ENCODE measurements at places on chromosomes 6 and 20. TPM values are rescaled to one million over a fixed set of nuclear protein-coding genes. Genes with fewer than 3 reads are reported as not detected.

SAMD10 gene
- polyA plus RNA-seq, result 3.9 TPM

GRCh38 chr20:61640871-61641245, 388.8 kb downstream of the CDH4 start:
- no peaks in the 10 kb centered on the region for H3K27me3 ChIP-seq
- no peak overlapping the region for H3K27ac ChIP-seq
- H3K36me3 ChIP-seq, result no peaks in the 10 kb centered on the region

SAMD3 gene
- 11.8 TPM for polyA plus RNA-seq

DNA sequence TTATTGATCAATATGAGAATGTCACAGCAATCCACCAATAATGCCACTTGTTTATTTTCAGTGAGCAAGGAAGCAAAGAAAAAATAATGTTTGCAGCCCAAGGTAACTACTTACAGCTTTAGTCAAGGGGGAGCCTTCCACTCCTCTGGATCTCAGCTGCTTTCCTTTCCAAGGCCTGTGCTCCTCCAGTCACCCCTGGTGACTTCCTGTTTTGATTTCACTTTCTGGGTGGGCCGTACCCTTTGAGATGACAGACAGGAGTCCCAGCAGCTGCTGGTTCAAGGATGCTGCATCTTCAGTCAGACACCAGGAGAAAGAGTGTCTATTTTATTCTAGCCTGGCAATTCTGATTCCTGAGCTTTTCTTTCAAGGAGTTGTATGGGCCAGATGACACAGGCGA, 5.6 kb upstream of the VNN2 start:
- H3K27ac ChIP-seq, result no peak overlapping the region
- no peaks in the 10 kb centered on the region for H3K36me3 ChIP-seq
- H3K4me3 ChIP-seq, result no peak overlapping the region
- no peak for DNase-seq
- no peaks in the 10 kb centered on the region for H3K4me1 ChIP-seq
- no peaks in the 10 kb centered on the region for H3K27me3 ChIP-seq

DNA sequence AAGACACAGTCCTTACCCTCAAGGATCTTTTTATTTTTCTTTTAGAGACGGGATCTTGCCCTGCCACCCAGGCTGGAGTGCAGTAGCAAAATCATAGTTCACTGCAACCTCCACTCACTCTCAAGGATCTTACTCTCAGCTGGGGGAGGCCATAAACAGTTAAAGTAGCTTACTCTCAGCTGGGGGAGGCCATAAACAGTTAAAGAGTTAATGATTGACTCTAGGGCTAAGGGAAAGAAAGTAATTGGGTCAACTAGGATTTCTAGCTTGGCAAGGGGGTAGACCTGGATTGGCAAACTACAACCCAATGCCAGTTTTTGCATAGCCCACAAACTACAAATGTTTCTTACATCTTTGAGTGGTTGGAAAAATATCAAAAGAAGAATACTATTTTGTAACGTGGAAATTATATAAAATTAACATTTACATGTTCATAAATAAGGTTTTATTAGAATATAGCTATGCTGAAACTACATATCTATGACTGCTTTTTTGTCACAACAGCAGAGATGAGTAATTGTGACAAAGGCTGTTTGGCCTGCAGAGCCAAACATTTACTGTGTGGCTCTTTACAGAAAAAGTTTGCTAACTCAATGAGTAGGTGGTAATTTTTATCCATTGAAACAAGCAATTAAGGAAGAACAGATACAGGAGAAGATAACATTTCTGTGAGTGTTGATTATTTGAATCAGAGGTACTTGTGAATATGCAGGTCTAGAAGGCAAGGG, 46.4 kb downstream of the PTPRA start:
- H3K27ac ChIP-seq, result no peak overlapping the region
- no peaks in the 10 kb centered on the region for H3K36me3 ChIP-seq
- DNase-seq, result no peak

- peak; percentile 55 for DNase-seq
- H3K27me3 ChIP-seq, result no peaks in the 10 kb centered on the region
- H3K4me1 ChIP-seq, result no peaks in the 10 kb centered on the region
- no peak overlapping the region for H3K4me3 ChIP-seq
- no peaks in the 10 kb centered on the region for H3K36me3 ChIP-seq
- no peak overlapping the region for H3K27ac ChIP-seq
These were observed 171.1 kb downstream of the ADAT2 start for GRCh38 chr6:143279385-143279784.

DNA sequence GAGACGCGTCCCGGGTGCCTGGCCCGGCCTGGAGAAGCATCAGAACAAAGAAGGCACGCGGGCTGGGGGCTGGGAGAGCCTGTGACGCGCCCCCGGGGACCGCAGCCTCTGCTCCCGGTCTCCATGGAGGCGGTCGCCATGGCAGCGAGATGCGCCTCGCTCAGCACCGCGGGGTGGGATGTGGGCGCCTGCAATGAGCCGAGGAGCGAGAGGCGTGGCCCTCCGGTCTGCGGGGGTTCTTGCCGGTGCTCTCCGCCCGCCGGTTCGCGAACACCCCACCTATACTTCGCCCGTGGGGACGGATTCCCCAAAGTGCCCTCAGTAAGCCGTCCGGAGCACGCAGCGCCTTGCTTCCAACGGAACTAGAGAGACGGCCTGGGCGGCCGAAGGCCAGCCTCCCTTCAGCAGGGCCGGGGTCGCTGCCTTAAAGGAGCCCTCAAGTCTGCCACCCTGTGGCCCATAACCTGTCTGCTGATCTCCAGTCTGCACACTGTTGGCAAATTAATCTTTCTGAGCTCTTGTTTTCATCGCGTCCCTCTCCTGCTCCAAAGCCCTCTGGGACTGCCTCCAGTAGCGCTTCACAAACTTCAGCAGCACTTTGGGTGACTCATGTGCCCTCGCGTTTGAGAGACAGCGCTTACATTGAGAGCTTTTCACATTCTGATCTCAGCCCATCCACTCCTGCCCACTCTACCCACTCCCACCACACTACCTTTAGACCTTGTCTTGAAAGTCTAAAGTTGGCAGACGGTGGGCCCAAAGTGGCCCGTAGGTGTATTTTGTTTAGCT, 983 bp upstream of the ADISSP start:
- H3K27me3 ChIP-seq, result no peaks in the 10 kb centered on the region
- H3K36me3 ChIP-seq, result no peaks in the 10 kb centered on the region
- DNase-seq, result peak; percentile 84
- peaks cover 8% of the 10 kb centered on the region for H3K4me1 ChIP-seq

DNA sequence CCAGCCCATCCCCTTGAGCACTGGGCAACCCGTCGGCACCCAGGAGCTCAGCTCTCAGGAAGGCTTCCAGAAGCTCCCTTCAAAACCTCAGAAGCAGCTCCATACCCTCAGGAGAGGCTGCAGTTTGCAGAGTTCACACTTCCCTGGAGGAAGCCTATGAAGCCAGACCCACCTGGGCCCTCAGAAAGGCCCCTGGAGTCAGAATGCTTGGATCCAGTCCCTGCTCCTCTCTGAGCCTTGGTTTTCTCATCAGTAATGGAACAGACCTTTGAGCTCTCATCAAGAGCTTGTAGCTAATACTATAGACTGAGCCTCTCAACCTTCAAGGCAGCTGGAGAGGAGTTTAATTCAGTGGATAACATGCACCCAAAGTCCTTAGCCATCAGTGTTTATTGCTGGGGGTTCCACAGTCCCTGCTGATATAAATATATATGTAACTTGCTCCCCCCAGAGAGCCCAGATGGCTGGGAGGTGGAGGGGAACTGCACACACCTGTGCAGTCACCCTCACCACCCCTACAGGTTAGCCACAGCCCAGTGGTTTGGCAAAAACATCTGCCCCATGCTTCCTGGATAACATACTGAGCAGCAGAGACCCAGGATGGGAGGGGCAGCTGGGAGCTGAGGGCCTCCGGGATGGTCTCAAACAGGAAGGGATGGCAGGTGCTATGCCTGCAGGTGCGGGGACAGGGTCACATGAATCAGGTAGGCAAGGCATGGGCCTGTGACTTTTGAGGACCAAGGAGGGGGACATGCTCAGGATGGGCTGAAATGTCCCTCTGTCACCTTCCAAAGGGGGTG, 120.1 kb downstream of the SNX5 start:
- DNase-seq, result no peak
- no peak overlapping the region for H3K27ac ChIP-seq
- H3K27me3 ChIP-seq, result no peaks in the 10 kb centered on the region
- no peaks in the 10 kb centered on the region for H3K36me3 ChIP-seq
- peaks cover 10% of the 10 kb centered on the region for H3K4me1 ChIP-seq

GRCh38 chr6:100456141-100456907, 8.4 kb downstream of the SIM1 start:
- no peaks in the 10 kb centered on the region for H3K4me1 ChIP-seq
- no peak overlapping the region for H3K4me3 ChIP-seq
- no peak for DNase-seq

DNA sequence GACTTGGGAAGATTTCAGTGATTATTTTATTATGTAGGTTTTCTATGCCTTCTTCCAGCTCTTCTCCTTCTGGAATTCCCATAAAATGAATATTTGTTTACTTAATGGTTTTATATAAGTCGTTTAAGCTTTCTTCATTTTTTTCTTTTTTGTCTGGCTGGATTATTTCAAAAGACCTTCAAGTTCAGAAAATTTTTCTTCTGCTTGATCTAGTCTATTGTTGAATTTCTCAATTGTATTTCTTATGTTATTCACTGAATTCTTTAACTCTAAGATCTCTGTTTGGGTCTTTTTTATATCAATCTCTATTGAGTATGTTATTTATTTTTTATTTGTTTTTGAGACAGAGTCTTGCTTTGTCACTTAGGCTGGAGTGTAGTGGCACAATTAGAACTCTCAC, 117.4 kb downstream of the CEP57L1 start:
- no peaks in the 10 kb centered on the region for H3K27me3 ChIP-seq
- H3K4me1 ChIP-seq, result no peaks in the 10 kb centered on the region
- no peak for DNase-seq
- no peaks in the 10 kb centered on the region for H3K36me3 ChIP-seq

- no peaks in the 10 kb centered on the region for H3K27me3 ChIP-seq
- no peak for DNase-seq
These were observed 118.4 kb downstream of the DTNBP1 start for GRCh38 chr6:15544321-15544900.

GGTLC1 gene
- polyA plus RNA-seq, result 20.7 TPM

GRCh38 chr20:17966432-17967310, 1.9 kb downstream of the SNX5 start:
- no peak for DNase-seq
- H3K27ac ChIP-seq, result peak overlapping the region; percentile 96
- no peaks in the 10 kb centered on the region for H3K36me3 ChIP-seq
- H3K4me3 ChIP-seq, result peak overlapping the region; percentile 77
- H3K27me3 ChIP-seq, result no peaks in the 10 kb centered on the region

MDFI gene
- polyA plus RNA-seq, result 12.9 TPM

GRCh38 chr6:152680879-152681517, 16.7 kb upstream of the MYCT1 start:
- no peaks in the 10 kb centered on the region for H3K36me3 ChIP-seq
- no peaks in the 10 kb centered on the region for H3K4me1 ChIP-seq
- H3K4me3 ChIP-seq, result no peak overlapping the region
- H3K27me3 ChIP-seq, result no peaks in the 10 kb centered on the region
- DNase-seq, result no peak

SSR1 gene
- 65.7 TPM for polyA plus RNA-seq

DNA sequence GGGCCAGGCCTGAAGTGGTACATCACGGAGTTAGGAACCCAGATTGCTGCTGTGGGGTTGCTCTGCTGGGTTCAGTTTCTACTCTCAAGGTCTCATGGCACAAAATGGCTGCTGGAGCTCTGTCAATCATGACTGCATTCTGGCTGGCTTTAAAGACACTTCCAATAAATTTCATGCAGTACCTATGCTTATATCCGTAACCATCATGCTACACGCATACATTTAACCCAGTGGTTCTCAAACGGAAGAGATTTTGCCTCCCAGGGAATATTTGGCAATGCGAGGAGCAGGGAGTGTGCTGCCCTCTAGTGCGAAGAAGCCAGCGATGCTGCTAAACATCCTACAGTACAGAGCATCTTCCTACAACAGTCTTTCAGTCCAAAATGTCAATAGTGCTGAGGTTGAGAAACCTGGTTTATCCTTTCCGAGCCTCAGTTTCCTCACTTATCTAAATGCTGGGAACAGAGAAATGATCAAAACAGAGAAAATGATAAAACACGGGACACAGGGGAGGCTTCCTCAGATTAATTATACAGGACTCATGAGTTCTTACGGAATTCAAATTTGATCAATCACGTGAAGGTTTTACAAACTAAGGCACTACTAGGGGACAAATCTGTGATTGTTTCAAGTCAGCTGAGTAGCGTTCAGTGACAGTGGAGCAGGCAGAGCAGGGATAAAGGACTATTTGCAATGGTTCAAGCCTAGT, 9.6 kb upstream of the SLC2A10 start:
- no peaks in the 10 kb centered on the region for H3K36me3 ChIP-seq
- H3K27ac ChIP-seq, result no peak overlapping the region
- H3K27me3 ChIP-seq, result no peaks in the 10 kb centered on the region
- DNase-seq, result no peak
- H3K4me1 ChIP-seq, result no peaks in the 10 kb centered on the region

GABRR1 gene
- 3.4 TPM for polyA plus RNA-seq

DNA sequence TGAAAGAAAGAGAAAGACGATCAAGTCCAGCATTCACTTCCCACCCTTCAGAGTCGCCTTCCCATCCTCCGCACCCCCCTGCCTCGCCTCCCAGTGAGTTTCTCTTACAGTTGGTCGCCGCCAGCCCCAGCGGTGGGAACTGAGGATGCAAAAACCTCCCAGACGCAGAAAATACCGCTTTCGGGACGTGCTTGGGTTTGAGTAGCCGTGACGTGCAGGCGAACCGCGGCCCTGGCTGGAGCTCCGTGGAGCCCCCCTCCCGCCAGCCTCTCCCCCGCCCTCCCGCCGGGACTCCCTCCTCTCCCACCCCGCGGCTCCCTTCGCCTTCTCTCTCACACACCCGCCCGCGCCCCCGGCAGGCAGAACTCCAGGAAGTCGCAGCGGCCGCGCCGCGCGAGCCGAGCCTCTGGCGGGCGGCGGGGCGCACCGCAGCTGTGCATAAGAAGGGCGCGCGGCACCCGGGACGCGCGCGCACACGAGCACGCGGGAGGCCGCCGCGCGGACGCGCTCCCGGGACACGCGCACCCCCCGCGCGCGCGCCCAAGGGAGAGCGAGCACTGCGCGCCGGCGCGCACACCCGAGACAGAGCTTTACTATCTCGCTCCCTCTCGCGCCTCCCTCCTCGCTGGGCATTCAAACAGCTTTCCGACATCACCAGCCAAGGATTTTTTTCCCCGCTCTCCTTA, at the start of gene ADGRB3:
Gene ADGRB3 (plus strand): TSS at position 557 of the 686 bp plus-strand sequence. CDS start 3,394 bp downstream, outside the sequence.
- H3K27me3 ChIP-seq, result no peaks in the 10 kb centered on the region
- peak; percentile 86 for DNase-seq
- no peaks in the 10 kb centered on the region for H3K36me3 ChIP-seq
- peak within 1 kb of the TSS; percentile 53 for H3K4me3 ChIP-seq

MEP1A gene
- 1.4 TPM for polyA plus RNA-seq

C20orf96 gene
- polyA plus RNA-seq, result 46.3 TPM

AKAP7 gene
- polyA plus RNA-seq, result 16.5 TPM

- H3K27ac ChIP-seq, result no peak overlapping the region
- no peaks in the 10 kb centered on the region for H3K4me1 ChIP-seq
- DNase-seq, result no peak
- no peaks in the 10 kb centered on the region for H3K36me3 ChIP-seq
These were observed 404.5 kb downstream of the PHF3 start for GRCh38 chr6:64040113-64040512.

DNA sequence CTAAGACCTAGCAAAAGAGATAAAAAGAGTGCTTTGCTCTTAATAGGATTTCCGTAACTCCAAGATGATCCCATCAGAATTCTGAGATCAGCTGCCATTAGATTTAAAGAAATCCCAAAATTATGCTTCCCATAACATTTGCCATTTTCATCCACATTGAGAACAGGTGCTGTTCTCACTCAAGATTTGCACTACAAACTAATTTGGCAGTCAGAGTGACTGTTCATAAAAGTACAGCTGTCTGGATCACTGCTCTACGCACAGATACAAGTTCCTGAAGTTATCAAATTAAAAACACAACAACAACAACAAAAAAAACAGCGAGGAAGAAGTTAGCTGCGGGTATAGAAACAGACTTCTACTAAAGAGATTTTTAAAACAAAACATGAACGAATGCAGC, 58.1 kb downstream of the ASCC3 start:
- DNase-seq, result no peak
- no peaks in the 10 kb centered on the region for H3K4me1 ChIP-seq
- no peak overlapping the region for H3K4me3 ChIP-seq
- H3K27ac ChIP-seq, result no peak overlapping the region

Data from testis (tissue), 5 donors.